ENCODE measurements at places on chromosomes 13 and 19.

GRCh38 chr13:98240974-98241373 lies 63.9 kb upstream of the RNF113B start:
- DNase-seq = no peak

DNA sequence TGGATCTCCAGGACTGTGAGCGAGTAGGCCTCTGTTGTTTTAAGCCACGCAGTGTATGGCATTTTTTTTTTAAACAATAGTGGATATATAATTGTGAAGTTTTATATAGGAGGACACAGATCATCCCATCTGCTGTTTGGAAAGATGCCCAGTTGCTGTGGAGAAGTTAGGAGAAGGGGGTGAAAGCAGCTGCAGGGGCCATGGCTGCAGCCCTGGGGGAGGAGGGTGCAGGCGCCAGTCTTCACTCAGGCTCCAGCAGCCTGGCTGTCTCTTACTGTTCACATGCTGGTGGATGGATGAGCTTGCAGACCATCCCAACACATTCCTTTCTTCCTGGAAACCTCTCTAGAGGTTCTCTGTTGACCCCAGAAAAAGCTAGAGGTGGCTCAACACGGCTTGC lies 242.3 kb downstream of the TEX29 start:
- no peak for DNase-seq

DNA sequence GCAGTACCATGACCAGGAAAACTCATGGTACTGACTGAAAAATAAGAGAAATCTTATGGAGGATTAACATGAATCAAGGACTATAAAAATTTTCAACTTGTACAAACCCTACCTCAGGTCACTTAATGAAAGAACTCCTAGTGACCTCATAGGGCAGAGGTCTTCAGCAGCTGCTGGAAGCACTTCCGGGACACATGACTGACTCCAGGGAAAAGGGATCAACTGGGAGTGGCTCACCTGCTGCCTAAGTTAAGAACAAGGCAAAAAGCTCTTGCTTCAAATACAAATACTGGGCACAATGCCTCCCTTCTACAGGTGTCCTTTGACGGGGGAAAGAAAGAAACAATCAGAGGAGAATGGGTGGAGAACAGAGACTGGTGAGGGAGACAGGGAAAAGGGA lies 18.6 kb downstream of the DOCK9 start:
- no peak for DNase-seq

- DNase-seq = no peak
These were observed 476.6 kb downstream of the ZNF536 start for GRCh38 chr19:30848636-30849425.

DNA sequence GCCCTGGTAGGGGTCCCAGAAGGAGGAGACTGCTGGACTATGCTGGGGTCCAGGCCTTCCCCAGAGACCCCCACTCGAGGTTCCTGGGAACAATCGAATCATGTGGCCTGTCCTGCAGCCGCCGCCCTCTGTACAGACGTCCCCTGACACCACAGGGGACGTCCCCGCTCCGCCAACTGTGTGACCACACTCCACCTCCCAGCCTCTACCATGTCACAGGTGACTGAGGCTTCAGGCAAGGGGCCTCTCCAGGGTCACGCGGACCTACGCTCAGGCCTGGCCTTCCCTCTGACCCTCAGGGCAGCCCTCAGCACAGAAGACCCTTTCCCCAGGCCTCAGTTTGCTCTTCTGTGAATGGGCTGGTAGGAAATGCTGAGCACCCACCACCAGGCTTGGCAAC lies 13.1 kb upstream of the TMEM161A start:
- DNase-seq = no peak

GRCh38 chr19:31706131-31706530 lies 356.9 kb upstream of the TSHZ3 start:
- DNase-seq = no peak

GRCh38 chr13:79898996-79899395 lies 418.0 kb downstream of the NDFIP2 start:
- no peak for DNase-seq

GRCh38 chr13:66508153-66508909 lies 721.8 kb downstream of the PCDH9 start:
- no peak for DNase-seq

DNA sequence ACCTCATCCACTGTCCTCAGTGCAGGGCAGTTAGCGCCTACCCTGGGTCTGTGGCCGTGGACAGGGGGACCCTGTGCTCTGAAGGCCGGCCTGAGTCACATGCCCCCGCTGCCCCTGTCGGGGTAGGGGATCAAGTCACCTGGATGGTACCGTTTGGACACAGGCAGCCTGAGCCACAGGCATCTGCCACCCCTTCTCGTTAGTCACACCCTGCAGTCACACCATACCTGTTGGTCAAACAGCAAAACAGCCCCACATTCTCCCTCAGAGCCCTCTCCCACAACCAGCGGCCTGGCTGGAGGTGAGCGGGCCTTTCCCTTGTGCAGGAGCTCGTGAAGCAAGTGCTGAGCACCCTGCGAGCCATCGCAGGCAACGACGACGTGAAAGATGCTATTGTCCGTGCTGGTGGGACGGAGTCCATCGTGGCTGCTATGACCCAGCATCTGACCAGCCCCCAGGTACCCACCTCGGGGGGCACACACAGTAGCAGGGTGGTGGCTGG lies 8.8 kb upstream of the SLC25A42 start:
- DNase-seq = no peak

GRCh38 chr13:23701636-23702035 lies 131.4 kb downstream of the TNFRSF19 start:
- DNase-seq = no peak

DNA sequence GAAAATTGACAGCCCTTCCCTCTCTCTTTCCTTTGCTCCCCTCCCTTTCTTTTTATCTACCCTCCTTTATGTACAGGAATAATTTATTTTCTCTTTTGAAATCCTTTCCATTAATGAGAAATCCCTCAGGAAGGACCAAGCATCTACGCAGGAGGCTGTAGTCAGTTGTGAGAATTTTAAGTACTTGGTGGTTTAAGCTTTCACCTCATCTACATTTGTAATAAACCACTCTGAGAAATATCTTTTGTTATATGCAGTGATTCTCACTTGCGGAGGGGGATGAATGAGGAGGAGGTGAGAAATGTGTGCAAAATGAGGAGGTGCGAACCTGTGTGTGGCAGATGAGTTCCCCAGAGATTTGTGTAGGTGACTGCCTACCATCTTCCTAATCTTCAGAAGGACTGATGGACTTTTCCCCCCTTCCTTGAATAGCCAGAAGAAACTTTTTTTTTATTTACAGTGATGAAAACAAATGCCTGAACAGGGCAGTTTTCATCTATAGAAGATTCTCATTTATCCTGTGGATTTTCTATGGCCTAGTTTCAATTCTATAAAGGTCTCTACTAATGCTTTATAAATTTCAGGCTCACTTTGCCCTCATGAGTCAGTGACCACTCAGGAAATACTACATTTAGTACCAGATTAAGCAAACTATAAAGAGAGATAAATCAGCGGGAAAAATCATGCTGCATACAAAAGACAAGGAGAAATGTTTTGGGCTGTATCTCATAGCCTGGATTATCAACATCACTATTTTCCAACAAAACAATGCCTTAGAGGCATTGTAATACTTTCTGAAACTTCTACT lies 118.3 kb downstream of the LHFPL6 start:
- DNase-seq = no peak

DNA sequence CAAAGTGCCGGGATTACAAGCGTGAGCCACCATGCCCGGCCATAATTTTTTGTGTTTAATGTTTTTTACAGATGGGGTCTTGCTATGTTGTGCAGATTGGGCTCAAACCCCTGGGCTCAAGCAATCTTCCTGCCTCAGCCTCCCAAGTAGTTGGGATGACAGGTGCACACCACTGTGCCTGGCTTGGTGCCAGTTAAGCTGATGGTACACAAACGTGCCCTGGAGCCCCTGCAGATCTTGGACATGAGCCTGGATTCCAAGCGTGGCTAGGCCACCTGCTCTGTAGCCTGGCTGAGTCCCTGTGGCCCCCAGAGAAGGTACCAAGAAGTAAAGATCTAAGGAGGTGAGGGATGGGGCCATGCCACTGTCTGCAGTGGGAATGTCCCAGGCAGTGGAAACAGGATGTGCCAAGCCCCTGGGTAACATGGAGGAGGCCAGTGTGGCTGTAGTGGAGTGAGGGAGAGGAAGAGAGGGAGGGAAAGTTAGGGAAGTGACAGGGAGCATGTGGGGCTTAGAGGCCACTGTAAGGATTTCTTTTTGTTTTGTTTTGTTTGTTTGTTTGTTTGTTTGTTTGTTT lies 7.0 kb downstream of the PRODH2 start:
- DNase-seq = no peak

DNA sequence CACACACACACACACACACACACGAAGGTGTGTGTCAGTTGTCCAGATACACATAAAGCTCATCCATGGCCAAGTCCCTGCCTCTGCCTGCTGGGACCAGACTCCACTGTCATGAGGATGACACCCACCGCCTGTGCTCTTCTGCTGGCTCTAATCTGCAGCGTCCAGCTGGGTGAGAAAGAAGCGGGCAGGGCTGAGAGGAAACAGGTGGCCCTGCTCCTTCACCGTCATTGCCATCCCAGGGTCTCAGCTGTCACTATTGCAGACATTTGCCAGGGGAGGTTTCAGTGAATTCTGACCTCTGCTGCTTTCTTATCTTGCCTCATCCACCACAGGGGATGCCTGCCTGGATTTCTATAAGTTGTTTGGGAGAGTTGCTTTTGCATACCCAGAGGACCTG lies 31.4 kb downstream of the SCGB2B2 start:
- DNase-seq = no peak

DNA sequence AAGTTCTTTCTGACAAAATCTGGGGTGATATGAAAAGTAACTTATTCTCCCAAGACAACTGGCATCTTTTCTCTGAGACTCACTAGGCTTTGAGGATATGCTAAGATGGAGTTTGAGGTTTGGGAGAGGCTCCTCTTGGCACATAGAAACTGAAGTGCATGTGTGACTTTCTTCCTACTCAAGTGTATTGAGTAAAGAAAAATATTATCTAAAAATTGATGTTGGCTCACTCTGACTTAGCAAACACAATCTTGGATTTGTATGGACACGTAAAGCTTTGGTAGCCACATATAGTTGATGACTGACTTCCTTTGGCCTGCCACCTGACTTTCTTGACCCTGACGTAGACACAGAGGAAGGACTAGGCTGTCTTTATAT lies 71.1 kb upstream of the KLF12 start:
- DNase-seq = no peak

DNA sequence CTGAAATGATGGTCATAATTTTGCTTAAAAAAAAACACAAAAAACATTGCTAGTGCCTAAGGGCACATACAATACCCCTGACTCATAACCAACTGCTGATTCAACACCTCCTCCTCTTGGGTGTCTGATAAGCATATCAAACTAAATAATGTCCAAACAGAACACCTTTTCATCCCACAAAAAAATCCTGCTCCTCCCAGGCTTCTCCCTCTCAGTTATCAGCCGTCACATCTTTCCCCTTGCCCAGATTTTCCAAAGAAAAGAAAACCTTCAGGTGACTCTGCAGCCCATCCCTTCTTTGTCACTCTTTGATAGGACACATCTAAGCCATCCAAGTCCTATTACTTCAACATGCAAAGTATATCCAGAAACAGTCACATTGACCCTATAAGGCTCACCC lies 46.9 kb downstream of the ABCC4 start:
- DNase-seq = no peak

DNA sequence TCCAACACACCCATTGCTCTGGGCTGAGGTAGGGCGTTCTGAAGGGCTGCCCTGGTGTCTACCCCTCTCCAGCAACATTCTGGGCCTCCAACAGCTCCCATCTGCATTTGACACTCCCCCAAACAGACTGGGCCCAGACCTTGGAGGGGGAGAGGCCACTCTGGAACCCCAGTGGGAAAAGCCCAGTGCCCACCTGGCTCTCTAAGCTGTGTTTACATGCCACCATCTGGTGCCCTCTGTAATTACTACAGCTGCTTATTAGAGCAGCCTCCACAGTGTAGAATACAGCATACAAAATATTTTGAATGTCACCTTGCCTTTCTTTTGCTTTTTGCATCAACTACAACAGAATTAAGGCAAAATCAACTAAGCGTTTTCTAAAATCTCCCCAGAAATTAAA lies 35.8 kb upstream of the TM9SF2 start:
- DNase-seq = no peak

- DNase-seq = no peak
These were observed 125.0 kb upstream of the NBEA start for GRCh38 chr13:34816908-34817665.

DNA sequence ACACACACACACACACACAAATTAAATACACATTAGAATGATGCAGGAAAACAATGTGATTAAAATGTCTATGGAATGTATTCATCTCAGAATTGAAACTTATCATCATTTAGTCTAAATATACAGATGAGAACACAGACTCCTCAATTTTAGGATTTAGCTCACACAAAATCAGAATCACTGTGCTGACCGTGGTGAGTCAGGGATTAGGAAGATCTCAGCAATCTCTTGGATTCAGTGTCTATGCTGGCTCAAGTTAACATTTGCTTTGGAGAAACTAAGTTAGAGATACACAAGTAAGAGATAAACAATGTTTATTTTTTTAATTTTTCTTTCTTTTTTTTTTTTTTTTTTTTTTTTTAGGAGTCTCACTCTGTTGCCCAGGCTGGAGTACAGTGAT lies 323.6 kb downstream of the KLF12 start:
- no peak for DNase-seq

DNA sequence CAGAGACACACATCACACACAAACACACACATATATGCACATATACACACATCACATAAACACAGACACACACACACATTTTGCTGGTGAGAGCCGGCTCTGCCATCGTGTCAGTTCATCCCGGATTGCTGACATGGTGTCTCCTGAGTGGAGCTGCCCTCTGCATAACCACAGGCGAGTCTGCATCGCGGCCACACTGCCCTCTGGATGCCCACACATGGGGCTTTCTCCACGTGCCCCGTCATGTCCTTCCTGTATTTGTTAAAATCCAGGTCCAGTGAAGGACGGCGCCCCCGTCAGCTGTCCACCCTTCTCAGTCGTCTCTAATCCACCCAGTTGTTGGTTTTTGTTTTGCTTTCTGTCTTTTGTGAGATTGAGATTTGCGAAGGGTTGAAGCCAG lies 52.6 kb upstream of the F7 start:
- DNase-seq = no peak

DNA sequence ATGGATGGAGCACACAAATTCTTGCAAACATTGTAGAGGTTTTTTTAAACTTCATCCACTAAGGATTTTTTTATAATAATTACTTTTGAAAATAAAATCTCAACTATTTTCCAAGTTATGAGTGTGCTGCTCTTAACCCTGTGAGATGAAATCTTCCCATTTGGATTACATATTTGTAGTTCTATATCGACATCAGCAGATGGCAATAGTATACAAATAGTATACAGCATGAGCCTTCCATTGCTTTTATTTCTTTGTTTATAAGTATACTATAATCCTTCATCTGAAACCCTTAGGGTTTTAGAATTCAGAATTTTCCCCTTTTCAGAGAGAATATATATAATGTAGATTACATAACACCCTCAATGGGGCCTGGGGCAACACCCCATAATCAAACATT lies 70.5 kb downstream of the GJA3 start:
- no peak for DNase-seq

DNA sequence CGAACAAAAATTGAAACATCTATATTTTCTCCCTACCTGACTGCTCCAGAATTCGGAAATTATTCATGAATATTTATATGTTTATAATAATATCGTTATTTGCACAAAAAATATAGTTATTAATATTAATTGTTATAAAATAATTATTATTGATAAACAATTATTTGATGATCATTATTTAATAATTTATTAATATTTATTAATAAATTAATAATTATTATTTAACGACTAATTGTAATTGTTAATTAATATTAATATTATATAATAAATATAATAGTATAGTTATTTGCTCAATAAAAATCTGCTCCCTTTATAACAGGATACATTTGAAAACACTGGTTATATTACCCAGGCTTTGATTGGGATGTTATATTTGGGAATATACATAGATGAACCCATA lies 14.3 kb downstream of the CEACAM6 start:
- DNase-seq = no peak

All from stimulated activated CD8-positive, alpha-beta memory T cell treated with anti-CD3 and anti-CD28 coated beads, Interleukin-15, amount 100 ng/mL, for 4 hours (primary cell).